ENCODE measurements at places on chromosomes 5 and 9.

DNA sequence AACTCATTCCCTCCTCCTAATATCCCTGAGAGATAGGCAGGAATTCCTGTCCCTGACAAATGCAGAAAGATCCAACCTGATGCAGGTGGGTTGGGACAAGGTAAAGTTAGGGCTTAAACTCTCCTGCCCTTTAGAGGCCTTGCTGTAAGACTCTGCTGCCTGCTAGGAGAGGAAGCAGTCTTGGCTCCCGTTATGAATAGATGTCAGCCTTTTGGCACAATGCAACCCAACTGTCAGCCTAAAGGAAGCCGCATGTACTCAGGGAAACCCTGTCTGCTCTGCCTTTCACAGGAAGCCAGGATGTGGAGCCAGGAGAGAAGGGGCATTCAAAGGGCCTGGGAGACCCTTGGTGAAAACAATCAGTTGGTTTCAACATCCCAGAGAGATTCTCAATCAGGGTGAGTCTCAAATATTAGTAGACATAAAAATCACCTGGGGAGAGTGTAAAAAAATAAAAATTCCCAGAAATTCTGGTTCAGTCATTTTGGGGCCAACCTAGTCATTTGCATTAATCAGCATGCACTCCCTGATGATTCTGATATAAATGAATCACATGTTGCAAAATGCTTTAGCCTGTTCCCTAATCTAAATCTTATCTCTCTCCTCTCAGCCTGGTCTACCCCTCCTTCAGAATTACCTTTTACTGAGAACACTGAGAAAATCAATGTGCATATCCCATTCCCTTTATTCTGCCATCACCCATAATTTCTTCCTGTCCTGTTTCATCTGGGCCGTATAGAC is 136.2 kb upstream of the TRIM32 start:
- DNase-seq = no peak

DNA sequence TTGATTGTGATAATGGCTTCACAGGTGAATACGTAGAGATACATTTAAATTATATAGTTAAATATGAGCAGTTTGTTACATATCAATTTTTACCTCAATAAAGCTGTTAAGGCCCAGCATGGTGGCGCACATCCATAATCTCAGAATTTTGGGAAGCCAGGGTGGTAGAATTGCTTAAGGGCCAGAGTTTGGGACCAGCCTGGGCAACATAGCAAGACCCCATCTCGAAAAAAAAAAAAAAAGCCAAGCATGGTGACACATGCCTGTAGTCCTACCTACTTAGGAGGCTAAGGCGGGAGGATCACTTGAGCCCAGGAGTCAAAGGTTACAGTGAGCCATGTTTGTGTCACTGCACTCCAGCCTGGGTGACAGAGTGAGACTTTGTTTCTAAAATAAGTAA is 138.7 kb upstream of the TMEM161B start:
- DNase-seq = no peak

GRCh38 chr9:131977109-131977838 is 102.4 kb downstream of the MED27 start:
- no peak for DNase-seq

GRCh38 chr9:82081496-82081895 is 92.9 kb downstream of the SPATA31D1 start:
- DNase-seq = no peak

DNA sequence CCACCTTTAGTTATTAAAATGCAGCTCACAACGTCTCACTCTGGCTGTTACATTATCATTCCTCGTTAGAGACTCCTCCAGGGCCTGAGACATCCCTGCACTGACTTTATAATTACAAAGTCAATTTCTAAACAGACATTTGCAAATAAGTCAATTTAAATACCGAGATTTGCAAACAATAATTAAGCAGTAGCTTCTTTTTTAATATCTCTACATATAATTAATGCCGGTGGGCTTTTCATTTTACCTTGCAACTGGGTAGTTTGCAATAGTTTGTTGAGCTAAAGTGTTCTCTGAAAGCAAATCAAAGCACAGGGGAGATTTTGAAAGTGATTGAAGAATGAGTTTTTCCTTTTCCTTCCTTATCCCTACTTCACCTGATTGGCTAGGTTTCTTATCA is 154.4 kb downstream of the TLR4 start:
- no peak for DNase-seq

DNA sequence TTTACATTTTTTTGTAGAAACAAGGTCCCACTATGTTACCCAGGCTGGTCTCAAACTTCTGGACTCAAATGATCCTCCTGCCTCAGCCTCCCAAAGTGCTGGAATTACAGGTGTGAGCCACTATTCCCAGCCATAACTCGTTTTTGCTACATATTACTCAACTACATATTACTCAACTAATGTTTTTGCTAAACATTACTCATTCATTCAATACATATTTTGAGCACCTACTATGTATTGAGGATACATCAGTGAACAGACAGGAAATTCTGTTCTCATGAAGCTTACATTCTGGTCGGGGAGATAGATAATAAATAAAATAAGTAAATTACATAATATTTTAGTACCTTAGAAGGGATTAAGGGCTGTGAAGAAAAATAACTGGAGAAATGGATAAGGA is 34.9 kb upstream of the STOM start:
- DNase-seq = no peak

GRCh38 chr5:172444626-172445365 is 9.5 kb downstream of the SH3PXD2B start:
- DNase-seq = no peak

DNA sequence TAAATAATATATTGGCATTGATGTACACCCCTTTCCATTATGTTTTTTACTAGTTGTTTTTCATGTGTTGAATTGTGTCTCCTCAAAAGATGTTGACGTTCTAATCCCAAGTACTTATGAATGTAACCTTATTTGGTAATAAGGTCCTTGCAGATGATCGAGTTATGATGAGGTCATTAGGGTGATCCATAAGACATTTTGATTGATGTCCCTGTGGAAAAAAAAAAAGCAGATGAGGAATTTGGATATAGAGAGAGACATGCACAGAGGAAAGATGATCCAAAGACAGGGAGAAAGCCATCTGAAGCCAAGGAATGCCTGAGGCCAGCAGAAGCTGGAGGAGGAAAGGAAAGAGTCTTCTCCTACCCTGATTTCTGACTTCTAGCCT is 632.7 kb downstream of the TLR4 start:
- DNase-seq = no peak

GRCh38 chr5:125045646-125046045 is 299.2 kb upstream of the ZNF608 start:
- DNase-seq = no peak

- DNase-seq = no peak
These were observed 28.8 kb upstream of the TAL2 start for GRCh38 chr9:105633411-105633810.

DNA sequence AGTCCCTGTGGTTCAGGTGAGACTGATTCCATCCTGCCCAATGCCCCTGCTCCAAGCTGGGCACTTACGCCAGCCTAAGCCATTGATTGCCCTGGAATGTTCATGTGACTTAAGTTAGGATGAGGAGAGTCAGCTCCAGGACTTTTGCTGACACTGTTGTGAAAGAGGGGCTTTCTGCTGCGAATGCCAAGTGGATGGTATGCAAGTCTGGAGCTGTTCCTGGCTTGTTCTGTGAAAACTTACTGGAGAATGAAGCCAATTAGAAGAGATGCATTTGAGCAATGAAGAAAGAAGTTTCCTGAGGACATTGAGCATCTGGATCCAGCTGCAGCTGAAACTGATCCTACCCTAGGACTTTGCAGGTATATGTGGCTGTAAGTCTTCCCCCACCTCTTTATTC is 61.2 kb upstream of the ZFR start:
- DNase-seq = no peak

GRCh38 chr5:72160329-72160728 is 53.1 kb downstream of the MAP1B start:
- no peak for DNase-seq

GRCh38 chr5:36728697-36729543 is 122.5 kb downstream of the SLC1A3 start:
- DNase-seq = no peak

- DNase-seq = no peak
These were observed 28.8 kb downstream of the GAS1 start for GRCh38 chr9:86918556-86918955.

- DNase-seq = no peak
These were observed 928 bp upstream of the PCDHGC4 start for GRCh38 chr5:141483902-141484301.

GRCh38 chr5:179954434-179954833 is 46.7 kb upstream of the TBC1D9B start:
- DNase-seq = no peak

GRCh38 chr5:54445691-54446378 is 9.7 kb upstream of the HSPB3 start:
- DNase-seq = no peak

DNA sequence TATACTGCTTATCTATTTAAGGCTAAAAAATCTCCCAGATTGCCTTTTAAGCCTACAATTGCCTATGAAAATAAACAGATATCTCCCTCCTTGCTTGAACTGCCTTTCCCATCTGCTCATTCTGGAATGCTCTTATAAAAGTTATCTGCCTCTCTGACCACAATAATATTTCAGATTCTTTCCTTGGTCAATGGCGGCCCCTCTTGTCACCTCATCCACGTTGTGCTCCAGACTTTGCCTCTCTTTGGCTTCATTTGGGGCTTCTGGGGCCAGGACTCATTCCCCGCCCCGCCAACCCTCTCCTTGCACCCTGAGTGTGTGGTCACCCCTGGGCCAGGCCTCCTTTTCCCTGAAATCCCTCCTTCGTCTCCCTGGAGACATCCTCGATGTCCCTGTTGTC is 110.0 kb upstream of the RPS23 start:
- DNase-seq = no peak

DNA sequence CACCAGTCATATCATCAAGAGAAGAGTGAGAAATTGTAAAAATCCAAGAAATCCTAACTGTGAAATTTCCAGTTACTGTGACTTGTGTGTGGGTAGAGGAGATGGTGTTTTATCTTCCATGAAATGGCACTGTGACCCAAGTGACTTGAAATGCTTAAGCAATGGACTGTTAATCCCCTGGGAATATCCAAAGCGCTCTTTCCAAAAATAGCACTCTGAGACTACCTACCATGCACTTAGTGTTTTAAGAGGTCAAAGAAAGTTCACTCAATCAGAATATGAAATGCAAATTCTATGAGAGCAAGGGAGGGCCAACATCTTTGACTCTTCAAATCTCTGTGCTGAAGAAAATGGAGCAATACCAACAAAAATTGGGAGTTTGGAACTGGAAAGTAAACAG is 244.0 kb downstream of the GABRB2 start:
- DNase-seq = no peak

- DNase-seq = no peak
These were observed at the start of gene PCDHGA9 for GRCh38 chr5:141402553-141403243. Gene PCDHGA9 (plus strand): TSS chr5:141402778. CDS start chr5:141402953, 175 bp downstream.

DNA sequence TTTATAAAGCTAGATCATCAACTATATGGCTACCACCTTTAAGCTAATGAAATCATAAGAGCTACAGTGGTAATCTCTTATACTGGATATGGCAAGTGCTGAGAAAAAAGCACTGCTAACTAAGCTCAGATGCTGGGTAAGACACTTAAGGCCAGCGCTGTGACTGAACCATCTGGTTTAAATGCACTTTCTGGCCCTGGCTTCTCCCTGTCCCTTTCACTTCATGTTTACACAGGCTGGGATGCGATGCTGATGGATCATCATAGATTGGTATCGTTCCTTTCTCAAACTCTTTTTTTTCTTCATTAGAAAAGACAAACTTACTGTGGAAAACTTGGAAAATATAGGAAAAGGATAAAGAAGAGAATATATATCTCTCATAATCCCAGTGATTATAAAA is 52.3 kb downstream of the KIF24 start:
- no peak for DNase-seq

DNA sequence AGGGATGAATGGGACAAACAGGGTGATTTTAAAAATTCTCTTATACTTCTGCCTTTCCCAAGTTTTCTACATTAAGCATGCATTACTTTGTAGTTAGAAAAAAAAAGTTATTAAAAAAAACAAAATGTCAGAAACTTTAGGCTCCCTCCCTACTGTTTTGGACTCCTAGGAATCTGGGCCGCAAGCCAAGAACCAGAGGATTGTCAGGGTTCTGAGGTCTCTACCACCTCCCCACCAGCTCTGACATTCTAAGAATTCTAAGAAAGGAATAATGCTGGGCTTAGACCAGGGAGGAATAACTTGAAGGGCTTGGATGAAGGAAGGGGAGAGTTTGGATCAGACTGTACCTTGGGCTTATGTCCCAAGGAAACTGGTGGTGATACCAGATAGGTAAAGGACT is 1.1 kb upstream of the ARHGEF39 start:
- no peak for DNase-seq

DNA sequence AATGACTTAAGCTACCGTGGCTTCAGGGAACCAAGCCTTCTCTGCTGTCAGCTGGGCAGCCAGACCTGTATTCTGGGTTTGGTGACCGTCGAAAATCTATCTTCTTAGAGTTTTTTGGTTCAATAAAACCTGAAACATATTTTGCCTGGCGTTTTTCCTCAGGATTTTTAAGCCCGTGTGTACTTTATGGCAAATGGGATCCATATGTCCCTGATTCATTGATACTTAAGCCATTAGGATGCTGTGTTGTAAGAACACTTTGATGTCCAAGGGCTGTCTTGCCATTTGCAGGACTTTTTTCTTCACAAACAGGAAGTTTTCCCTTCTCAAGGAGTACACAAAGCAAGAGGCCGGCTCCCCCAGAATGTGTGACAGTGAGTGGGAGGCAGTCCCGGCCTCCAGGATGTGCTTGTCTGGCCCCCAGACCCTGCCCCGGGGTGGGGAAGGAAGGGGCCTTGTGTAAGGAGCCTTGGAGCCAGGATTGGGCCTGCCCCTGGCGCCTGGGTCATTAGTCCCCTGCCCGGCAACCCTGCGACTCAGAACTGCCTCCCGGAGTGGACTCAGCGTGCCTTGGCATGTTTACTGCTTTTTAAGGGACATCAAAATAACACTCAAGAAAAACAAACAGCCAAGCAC is 83.4 kb upstream of the SMIM23 start:
- no peak for DNase-seq

GRCh38 chr5:137933491-137933911 is 44.2 kb downstream of the PKD2L2 start:
- no peak for DNase-seq

DNA sequence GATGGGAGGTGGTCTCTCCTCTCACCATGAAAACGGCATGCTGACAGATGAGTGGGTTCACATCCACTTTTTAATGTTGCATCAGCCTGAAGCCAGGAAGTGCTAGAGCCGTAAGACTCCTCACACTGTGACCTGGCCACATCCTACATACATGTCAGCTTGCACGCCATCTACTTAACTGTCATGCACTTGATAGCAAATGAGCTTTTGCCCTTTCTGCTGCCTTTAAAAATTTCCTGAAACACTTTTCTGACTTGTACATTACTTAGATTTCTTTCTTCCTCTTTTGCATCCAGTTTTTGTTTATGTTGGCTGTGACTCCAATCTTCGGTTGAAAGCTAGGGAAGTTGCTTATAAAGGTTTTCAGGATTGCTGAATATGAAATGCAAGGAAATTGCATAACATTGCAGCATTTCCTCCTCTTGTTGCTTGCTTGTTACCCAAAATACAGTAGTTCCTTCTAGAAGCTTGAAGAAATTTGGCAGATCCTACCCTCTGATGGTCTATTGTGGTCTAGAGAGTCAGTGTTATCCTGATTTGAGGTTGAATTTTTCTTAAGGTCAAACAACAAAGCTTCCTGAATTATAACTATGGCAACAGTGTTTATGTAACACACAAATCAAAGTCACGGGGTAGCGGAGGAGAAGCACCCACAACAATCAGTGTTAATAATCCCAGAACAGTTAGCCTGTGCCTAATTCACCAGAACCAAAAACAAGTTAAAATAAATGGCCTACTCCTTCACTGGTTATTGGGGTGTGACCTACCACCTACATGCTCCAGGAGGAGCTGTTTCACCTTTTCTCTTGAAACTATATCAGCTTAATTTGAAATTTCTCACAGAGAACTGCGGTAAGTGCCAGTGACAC is 232.5 kb downstream of the ARHGAP26 start:
- DNase-seq = no peak

- no peak for DNase-seq
These were observed 216.8 kb upstream of the OTULINL start for GRCh38 chr5:14364576-14365472.
